ENCODE measurements at places on chromosomes 12 and 14. TPM values are rescaled to one million over a fixed set of nuclear protein-coding genes. Genes with fewer than 3 reads are reported as not detected.

DNA sequence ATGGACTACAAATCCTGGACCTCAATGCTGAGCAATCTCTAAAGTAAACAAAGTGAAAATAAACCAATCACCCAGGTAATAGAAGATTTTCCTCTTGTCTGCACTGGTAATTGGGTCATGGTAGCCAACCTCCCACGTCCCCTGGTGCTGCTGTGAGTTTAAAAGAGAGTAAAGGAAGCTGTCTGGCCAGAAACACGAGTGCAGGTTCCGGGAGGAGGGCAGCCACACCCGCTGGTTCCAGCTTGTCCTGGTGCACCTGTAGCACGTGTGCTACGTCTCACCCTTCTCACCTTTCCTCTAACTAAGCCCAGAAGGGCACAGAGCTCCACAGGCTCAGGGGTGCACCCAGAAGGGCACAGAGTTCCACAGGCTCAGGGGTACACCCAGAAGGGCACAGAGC lies 5.4 kb downstream of the CRACR2A start:
- no peak for DNase-seq

- DNase-seq: no peak
Measured at GRCh38 chr12:112796067-112796466, 4.5 kb downstream of the RPH3A start.

- DNase-seq: no peak
Measured at GRCh38 chr12:15244341-15244740, 23.1 kb upstream of the RERG start.

DNA sequence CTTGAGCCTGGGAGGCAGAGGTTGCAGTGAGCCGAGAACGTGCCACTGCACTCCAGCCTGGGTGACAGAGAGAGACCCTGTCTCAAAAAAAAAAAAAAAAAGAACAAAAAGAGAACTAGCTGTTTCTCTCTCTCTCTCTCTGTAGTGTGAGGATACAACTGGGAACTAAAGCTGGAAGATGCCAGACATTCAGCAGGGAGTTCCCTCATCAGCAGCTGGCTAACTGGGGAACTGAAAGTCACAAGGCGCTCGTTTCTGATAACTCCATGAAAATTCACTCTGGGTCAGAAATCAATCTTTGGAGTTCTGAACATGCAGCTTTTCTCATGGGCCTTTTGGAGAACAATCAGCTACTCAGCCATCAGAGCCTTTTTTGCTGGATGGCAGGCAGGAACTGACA lies 43.5 kb upstream of the MAP1LC3B2 start:
- DNase-seq: no peak

Gene TOMM20L
- total RNA-seq: not detected

Data from omental fat pad (tissue), 4 donors.